ENCODE measurements at places on chromosomes 7 and 10. TPM values are rescaled to one million over a fixed set of nuclear protein-coding genes. Genes with fewer than 3 reads are reported as not detected.

DNA sequence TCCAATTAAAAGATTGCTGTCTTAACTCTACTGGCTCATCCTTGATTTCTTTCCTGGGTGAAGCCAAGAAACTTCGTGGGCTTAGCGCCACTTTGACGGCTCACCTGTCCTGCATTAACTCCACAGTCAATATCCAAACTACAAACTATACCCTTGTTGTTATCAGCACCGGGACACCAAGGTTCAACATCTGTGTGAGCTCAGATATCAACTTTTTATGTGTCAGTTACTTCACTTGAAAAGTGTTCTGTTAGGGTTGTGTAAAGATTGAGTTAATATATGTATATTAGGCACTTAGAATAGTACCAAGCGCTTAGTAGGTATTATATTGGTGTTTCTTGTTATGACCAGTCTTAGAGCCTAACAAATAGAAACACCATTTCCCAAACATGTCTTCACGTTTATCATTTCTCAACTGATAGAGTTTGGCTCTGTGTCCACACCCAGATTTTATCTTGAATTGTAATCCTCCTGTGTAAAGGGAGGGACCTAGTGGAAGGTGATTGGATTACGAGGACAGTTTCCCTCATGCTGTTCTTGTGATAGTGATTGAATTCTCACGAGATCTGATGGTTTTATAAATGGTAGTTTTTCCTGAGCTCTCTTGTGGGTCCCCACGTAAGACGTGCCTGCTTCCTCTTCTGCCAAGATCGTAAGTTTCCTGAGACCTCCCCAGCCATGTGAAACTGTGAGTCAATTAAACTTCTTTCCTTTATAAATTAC lies 19.0 kb upstream of the ST8SIA6 start:
- no peak overlapping the region for H3K4me3 ChIP-seq
- no peaks in the 10 kb centered on the region for H3K27me3 ChIP-seq
- no peak overlapping the region for H3K27ac ChIP-seq
- no peak for DNase-seq
- no peaks in the 10 kb centered on the region for H3K36me3 ChIP-seq
- H3K4me1 ChIP-seq: no peaks in the 10 kb centered on the region

GRCh38 chr10:22737587-22737986 lies 23.2 kb upstream of the PIP4K2A start:
- no peak for DNase-seq
- H3K36me3 ChIP-seq: no peaks in the 10 kb centered on the region
- no peak overlapping the region for H3K27ac ChIP-seq
- H3K4me1 ChIP-seq: no peaks in the 10 kb centered on the region
- H3K27me3 ChIP-seq: no peaks in the 10 kb centered on the region

- no peak overlapping the region for H3K4me3 ChIP-seq
- no peaks in the 10 kb centered on the region for H3K4me1 ChIP-seq
- H3K27ac ChIP-seq: no peak overlapping the region
- DNase-seq: peak; percentile 42
Observed at GRCh38 chr10:116470768-116471415, 43.2 kb downstream of the PNLIPRP3 start.

GRCh38 chr7:17991866-17992648 lies 35.6 kb downstream of the PRPS1L1 start:
- H3K36me3 ChIP-seq: no peaks in the 10 kb centered on the region
- no peak overlapping the region for H3K27ac ChIP-seq
- peak; percentile 44 for DNase-seq

DNA sequence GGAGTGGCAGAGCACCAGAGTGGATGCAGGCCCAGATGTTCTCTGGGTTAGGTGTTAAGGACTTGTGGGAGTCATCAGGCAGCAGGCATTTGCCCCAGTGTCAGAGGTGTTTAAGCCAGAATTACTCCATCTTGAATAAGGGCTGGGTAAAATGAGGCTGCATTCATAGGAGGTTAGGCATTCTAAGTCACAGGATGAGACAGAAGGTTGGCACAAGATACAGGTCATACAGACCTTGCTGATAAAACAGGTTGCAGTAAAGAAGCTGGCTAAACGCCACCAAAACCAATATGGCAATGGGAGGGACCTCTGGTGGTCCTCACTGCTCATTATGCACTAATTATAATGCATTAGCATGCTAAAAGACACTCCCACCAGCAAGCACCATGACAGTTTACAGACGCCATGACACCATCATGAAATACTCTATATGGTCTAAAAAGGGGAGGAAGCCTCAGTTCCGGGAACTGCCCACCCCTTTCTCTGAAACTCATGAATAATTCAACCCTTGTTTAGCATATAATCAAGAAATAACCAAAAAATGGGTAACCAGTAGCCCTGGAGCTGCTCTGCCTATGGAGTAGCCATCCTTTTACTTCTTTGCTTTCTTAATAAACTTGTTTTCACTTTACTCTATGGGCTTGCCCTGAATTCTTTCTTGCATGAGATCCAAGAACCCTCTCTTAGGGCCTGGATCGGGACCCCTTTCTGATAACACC lies 882 bp upstream of the LRRC61 start:
- peak overlapping the region; percentile 60 for H3K4me3 ChIP-seq
- H3K27ac ChIP-seq: peak overlapping the region; percentile 96
- H3K27me3 ChIP-seq: no peaks in the 10 kb centered on the region

DNA sequence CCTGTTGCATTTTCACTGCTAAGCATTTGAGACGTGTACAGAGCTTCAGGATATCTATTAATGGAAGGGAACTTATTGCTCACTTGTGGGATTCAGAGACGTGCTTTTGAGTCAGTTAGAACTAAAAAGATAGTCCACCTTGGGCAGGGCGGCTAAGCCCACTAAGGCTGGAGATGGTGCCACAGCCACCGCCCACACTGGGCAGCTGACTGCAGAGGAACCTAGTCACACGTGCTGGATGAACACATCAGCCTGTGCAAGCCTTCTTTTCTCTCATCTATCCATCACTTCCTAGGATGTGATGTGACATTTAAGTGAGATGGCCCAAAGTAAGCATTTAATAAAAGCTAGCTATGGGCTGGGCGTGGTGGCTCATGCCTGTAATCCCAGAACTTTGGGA lies 78.0 kb downstream of the PTPRE start:
- H3K27ac ChIP-seq: no peak overlapping the region
- H3K4me1 ChIP-seq: peaks cover 6% of the 10 kb centered on the region
- H3K4me3 ChIP-seq: no peak overlapping the region
- H3K36me3 ChIP-seq: no peaks in the 10 kb centered on the region
- H3K27me3 ChIP-seq: no peaks in the 10 kb centered on the region
- DNase-seq: no peak

- H3K27ac ChIP-seq: no peak overlapping the region
- H3K27me3 ChIP-seq: peaks cover 50% of the 10 kb centered on the region
- DNase-seq: peak; percentile 13
Observed at GRCh38 chr10:43078986-43079273, 2.1 kb downstream of the RET start.

DNA sequence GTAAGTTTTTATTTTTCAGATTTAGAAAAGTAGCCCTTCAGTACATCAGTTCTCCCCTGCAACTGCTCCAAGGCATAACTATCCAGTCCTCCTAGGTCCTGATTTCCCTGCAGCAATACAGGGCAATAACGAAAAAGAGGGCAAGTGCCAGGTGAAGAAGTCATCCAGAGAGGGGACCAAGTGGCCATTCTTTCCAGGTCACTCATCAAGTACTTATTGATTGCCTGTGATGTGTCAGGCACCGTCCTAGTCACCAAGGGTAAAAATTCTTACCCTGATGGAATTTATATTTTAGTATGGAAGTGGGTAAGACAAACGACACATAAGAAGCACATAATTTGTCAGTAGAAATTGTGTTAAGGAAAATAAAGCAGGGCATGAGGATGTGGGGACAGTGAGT lies 67.1 kb upstream of the GSDME start:
- no peak overlapping the region for H3K27ac ChIP-seq
- no peaks in the 10 kb centered on the region for H3K27me3 ChIP-seq
- DNase-seq: no peak
- peaks cover 35% of the 10 kb centered on the region for H3K4me1 ChIP-seq

DNA sequence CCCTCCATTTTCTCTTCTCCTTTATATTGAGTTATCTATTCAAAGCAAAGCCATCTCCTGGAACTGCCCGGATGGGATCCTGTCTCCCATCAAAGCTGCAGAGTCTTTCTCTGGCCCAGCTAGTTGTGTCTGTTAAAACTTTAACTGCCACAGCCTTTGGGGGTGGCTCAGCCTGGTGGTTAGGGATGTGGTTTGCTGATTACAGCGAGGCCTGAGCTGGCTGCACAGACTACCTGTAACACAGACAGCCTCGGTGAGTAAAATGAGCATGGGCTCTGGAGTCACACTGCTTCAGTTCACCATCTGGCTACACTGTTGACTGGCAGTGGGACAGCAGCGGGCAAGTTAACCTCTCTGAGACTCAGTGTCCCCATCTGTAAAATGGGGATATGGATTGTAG lies 18.4 kb upstream of the HABP2 start:
- no peak overlapping the region for H3K4me3 ChIP-seq
- no peaks in the 10 kb centered on the region for H3K4me1 ChIP-seq
- H3K27ac ChIP-seq: no peak overlapping the region
- H3K36me3 ChIP-seq: no peaks in the 10 kb centered on the region

DNA sequence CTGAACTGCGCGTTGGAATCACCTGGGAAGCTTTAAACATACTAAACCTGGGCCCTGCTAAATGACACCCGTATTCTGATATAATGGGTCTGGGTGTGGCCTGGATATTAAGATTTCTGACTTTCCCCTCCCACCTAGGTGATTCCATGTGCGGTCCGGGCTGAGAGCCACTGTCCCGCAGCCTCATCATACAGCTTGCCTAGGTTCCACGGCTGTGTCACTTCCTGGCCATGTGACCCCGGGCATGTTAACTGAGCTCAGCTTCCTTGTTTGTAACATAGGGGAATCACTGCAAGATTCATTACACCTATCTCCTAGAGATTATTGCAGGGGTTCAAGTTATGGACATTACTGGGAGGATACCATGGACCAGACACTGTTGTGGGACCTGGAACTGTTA lies 472.7 kb upstream of the GALNT17 start:
- DNase-seq: no peak
- no peak overlapping the region for H3K4me3 ChIP-seq
- H3K36me3 ChIP-seq: no peaks in the 10 kb centered on the region
- no peaks in the 10 kb centered on the region for H3K4me1 ChIP-seq
- no peak overlapping the region for H3K27ac ChIP-seq

- H3K4me1 ChIP-seq: no peaks in the 10 kb centered on the region
- H3K27ac ChIP-seq: no peak overlapping the region
- no peaks in the 10 kb centered on the region for H3K36me3 ChIP-seq
Observed at GRCh38 chr7:141166926-141167325, 93.1 kb downstream of the TMEM178B start.

GRCh38 chr7:117478836-117479224 lies 995 bp upstream of the CFTR start:
- no peaks in the 10 kb centered on the region for H3K4me1 ChIP-seq
- DNase-seq: no peak
- H3K36me3 ChIP-seq: no peaks in the 10 kb centered on the region
- H3K27ac ChIP-seq: peak overlapping the region; percentile 85

DNA sequence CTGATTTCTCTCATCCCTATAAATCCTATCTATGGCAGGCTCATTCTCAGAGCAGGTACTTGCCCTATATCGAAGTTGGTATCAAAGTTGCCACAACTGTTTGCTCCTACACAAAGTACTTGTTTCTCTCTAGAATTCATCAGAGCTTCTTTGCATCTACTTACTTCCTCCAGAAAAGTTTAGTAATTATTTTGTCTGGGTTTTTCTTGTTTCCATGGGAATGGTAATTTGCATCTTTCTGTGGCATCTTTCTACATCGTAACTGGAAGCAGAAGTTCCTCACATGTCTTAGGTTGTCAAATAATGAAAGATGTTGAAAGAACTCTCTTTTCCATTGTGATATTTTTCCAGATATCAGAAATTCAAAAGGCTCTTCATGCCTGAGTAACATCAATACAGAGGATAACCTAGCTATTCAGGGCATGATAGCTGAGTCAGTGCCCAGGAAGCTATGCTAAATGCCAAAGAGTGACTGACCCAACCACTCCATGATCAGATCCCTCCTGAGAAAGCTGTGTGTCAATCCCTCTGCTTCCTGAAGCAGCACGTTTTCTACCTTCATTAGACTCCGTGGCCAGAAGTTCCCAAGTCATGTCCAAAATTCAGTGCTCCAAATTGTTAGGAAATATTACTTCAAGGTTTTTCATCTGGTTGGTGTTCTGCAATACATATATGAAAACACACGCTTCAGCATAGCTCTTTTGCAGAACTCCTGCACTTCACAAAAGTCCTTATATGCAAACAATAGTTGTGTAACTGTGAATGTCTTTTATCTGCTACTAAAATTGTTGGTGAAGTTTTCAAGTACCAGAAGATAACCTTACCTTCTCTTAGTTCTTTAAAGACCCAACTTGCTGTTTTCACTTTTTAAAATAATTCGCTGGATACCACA lies 216.5 kb downstream of the VTI1A start:
- no peaks in the 10 kb centered on the region for H3K27me3 ChIP-seq
- H3K4me3 ChIP-seq: no peak overlapping the region
- H3K36me3 ChIP-seq: no peaks in the 10 kb centered on the region
- H3K27ac ChIP-seq: no peak overlapping the region
- no peaks in the 10 kb centered on the region for H3K4me1 ChIP-seq

DNA sequence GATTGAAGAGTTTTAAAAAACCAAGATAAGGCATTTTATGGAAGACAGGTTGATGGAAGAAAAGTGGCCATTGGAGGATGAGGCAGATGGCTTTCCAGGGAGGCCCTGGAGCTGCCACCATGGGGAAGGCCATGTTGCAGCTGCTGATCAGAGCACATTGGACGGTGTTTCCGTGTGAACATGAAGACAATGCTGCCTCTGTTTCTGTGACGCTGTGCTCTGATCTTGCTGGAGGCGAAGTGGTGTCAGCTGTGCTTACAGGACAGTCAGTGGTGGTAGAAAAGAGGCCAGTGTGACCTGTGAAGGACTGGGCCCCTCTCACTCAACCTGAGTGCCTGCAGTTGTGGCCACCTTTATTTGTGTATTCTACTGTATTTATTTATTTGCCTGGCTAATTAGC lies 132.9 kb downstream of the FAM204A start:
- peaks cover 25% of the 10 kb centered on the region for H3K4me1 ChIP-seq
- H3K27ac ChIP-seq: no peak overlapping the region
- DNase-seq: no peak
- H3K27me3 ChIP-seq: no peaks in the 10 kb centered on the region
- no peaks in the 10 kb centered on the region for H3K36me3 ChIP-seq
- H3K4me3 ChIP-seq: no peak overlapping the region

GRCh38 chr10:132192076-132192975 lies 5.6 kb downstream of the DPYSL4 start:
- no peaks in the 10 kb centered on the region for H3K36me3 ChIP-seq
- peaks cover 28% of the 10 kb centered on the region for H3K27me3 ChIP-seq
- no peak for DNase-seq

Gene SLC39A12
- total RNA-seq: not detected

Gene THSD7A
- 1.9 TPM for total RNA-seq

Gene TBC1D12
- total RNA-seq: 48.8 TPM

Gene ETV1
- not detected for total RNA-seq

Gene CALHM2
- total RNA-seq: 3.2 TPM

Gene FOXL3
- total RNA-seq: not detected
